Muscle of arm (tissue), 14 donors: ENCODE measurements at places on chromosomes 1 and 21.

- peak; percentile 41 for DNase-seq
Observed at GRCh38 chr1:226568077-226568831, 19.7 kb downstream of the STUM start.

DNA sequence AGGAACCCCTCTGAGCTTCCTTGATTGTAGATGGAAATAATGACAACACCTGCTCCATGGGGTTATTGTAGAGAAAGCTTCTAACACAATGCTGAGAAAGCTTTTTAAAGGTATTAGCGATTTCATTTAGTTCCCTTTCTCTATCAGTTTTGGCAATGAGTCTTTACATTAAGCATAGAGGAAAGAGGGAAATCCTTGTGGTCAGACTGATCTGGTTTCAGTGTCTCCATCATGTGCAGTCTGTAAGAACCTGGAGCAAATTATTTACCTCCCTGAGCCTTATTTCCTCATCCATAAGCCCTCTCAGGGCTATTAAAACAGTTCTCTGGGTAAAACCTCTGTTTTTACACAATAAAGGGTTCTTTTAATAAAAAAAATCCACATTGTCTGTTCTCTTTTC is 87.5 kb downstream of the FGGY start:
- DNase-seq, result no peak

GRCh38 chr1:24934310-24935195 is 4.5 kb upstream of the RUNX3 start:
- DNase-seq, result no peak

- DNase-seq, result no peak
Observed at GRCh38 chr1:81974222-81974841, 173.6 kb downstream of the ADGRL2 start.

GRCh38 chr1:240497908-240498307 is 114.0 kb downstream of the GREM2 start:
- no peak for DNase-seq

DNA sequence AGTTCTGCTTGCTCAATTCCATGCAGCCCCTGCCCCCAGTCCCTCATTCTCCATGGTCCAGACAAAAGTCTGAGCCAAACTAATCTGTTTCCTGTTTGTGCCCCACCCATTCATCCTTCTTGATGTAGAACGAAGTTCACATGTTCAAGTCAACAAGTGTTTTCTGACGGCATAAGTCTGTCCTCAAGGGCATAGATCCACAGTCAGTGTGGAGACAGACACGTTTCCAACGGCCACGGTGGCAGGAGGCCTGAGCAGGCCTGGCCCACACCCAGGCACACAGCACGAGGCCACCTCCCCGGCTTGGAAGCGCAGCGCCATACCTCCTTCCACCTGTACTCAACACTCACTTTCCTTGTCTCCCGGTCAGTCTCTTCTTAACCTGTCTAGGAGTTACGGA is 16.1 kb downstream of the ADORA1 start:
- no peak for DNase-seq

- peak; percentile 37 for DNase-seq
Observed at GRCh38 chr1:181033128-181033798, 520 bp upstream of the MR1 start.

DNA sequence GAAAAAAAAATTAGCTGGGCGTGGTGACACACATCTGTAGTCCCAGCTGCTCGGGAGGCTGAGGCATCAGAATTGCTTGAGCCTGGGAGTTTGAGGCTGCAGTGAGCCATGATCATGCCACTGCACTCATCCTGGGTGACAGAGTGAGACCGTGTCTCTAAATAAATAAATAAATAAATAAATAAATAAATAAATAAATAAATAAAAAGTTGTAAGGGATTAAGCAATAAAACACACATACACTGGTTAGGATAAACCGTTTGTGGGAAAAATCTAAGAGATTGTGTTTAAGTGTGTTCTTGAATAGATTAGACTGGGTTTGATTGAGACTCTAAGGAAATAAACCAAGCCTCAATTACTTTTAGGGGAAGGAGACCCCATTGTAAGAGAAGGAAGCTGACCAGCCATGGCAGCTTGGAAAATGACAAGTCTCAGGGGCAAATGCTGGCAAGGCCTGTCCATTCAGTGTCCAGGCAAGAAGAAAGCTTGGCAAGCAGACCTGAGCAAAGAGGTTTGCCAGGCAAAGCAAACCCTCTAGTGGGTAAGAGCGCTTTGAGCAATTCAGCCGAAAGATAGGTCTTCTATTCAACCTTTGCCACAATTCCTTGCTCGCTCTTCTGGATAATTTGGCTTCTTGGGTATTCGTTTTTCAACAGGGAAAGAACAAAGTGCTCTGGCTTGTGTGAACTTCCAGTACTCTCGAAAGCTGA is 106.9 kb upstream of the SERBP1 start:
- no peak for DNase-seq

- no peak for DNase-seq
Observed at GRCh38 chr21:38385427-38386175, 112.7 kb downstream of the ERG start.

- DNase-seq, result peak; percentile 96
Observed at GRCh38 chr1:112466078-112466660, 42.6 kb upstream of the WNT2B start.

DNA sequence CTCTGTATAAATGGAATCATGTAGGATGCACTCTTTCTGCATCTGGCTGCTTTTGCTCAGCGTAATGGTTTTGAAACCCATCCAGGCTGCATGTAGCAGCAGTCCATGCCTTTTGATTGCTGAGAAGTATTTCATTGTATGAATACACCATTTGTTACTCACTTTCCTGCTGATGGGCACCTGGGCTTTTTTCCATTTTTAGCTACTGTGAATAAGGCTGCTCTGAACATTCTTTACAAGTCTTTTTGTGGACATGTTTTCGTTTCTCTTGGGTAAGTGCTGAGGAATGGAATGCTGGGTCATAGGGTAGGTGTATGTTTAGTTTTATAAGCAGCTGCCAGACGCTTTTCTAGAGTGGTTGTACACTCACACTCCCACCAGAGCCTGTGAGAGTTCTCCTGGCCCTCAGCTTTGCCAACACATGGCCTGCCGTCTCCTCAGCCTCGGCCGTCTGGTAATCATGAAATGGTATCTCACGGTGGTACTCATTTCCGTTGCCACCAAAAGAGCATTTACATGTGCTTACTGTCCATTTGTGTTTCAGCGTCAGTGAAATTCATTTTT is 22.7 kb downstream of the SLX9 start:
- DNase-seq, result peak; percentile 63

DNA sequence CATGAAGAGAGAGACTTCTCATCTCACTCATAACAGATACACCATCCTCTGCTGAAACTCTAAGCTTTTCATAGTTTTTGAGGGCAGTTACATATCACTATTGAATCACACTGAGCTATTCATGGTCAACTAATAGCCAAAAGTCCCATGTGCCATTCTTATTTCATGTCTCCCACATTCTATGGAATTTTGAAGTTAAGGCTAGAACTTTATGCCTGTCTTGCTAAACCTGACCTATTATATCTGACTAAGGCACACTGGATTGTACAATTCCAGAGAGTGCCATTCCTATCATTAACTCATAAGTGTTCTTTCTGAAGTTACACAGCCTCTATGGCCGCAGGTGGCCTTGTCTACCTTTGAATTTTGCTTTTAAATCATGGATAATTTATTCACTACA is 254.3 kb downstream of the PTPRC start:
- DNase-seq, result no peak

GRCh38 chr1:37974567-37974966 is 15.3 kb downstream of the SF3A3 start:
- no peak for DNase-seq

DNA sequence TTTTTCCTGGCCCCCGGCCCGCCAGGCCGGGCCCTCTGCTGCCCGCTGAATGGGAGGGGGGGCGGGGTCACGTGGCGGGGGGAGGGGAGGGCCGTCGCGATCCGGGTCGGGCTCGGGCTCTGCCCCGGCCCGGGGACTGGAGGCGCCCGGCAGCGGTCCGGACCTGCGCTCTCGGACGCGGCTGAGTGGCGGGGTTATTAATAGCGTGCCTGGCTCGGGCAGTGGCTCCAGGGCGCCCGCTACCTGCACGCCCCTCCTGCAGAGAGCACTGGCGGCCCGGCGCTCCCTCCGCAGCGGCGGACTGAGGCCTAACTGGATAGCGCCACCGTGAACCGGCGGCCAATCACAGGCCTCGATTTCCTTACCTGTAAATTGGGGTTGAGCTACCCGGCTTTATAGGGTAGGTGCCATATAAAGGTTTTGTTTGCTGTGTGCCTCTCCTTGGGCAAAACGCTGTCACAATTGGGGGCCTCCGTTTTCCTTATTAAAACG is 28.1 kb downstream of the AHDC1 start:
- peak; percentile 60 for DNase-seq

DNA sequence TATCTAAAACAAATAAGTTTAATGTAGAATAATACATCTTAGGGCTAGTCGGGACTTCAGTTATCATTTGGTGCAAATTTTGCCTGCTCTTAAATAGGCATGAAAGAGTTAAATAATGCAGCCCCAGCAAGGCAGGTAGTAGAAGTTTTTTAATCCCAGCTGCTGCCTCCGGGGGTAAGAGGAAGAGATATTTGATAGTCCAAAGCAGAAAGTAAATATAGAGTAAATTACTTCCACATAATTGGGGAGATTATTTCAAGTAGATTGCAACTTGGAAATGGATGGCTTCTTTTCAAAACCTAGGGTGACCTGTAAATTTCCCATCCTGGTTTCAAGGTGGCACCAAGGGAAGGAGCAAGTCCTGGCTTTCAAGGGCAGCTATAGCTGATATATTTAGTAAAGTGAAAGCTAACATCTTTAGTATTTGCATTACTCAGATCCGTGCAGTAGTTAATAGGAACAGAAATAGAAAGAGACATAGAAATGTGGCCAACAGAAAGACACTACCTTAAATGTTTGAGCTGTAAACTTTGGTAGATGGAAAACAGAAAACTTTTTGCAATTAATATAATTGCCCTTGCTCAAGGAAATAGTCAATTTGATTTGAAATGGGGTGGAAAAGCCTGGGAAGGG is 109.1 kb downstream of the LMO4 start:
- no peak for DNase-seq

- no peak for DNase-seq
Observed at GRCh38 chr1:86582161-86582560, 35.3 kb downstream of the CLCA4 start.

- DNase-seq, result no peak
Observed at GRCh38 chr1:5968161-5968736, 24.0 kb downstream of the NPHP4 start.

GRCh38 chr1:67948151-67949080 is 102.0 kb downstream of the DIRAS3 start:
- DNase-seq, result no peak

- DNase-seq, result no peak
Observed at GRCh38 chr1:211296396-211296795, 30.2 kb upstream of the TRAF5 start.

GRCh38 chr1:228958741-228959140 is 223.5 kb downstream of the RHOU start:
- no peak for DNase-seq

GRCh38 chr1:84689514-84690396 is 506 bp downstream of the SSX2IP start:
- DNase-seq, result peak; percentile 54

DNA sequence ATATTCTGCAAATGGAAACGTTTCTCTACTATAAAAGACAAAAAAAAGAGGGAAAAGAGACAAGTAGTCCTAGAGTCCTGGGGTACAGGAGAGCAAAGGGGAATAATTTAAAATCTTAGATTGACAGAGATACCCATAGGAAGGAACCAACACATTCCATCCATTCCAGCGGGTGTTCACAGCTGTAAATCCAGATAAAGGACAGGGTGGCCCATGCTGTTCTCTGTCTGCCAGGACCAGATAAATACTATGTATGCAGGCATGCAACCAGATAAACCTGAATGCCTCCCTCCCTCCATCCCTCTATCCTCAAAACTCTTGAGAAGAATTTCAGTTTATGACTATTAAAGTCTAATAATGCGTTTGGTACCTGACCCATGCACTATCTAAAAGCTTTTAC is 131.8 kb downstream of the PTPN14 start:
- DNase-seq, result no peak
